ENCODE measurements at places on chromosomes 5 and 9.

DNA sequence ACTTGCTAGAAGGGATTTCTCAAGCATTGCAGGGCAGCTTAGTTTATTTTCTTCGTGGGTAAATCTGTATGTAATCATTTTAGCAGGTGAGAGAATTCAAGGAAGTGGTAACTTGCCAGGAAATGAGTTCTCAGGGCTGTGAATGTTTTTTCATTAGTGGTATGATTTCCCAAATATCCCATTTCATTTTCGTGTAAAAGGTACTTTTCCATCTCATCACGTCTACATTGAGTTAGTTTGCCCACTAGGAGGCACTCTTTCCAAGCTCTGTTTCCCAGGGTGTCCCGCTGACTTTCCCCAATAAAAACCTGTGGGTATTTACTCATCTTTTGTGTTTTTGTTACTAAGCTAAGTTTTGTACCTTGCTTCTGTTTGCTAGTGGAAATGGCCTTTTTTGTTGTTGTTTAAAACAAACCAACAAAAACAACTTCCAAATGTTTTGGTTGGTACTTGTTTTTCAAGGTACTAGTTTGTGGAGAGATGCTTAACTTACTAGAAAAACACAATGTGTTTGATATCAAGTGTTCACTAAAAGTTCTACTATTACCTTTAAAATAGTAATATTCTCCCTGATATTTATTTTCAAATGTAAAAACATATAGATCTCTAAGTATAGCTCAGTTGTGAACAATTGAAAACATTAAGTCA is 373.6 kb downstream of the ADGRV1 start:
- DNase-seq, result peak; percentile 76

GRCh38 chr9:27385606-27386322 is 88.8 kb upstream of the EQTN start:
- peak; percentile 40 for DNase-seq

- peak; percentile 37 for DNase-seq
Observed at GRCh38 chr5:131394128-131394527, 130.3 kb downstream of the CDC42SE2 start.

- DNase-seq, result no peak
Observed at GRCh38 chr9:8186560-8186959, 387.0 kb upstream of the DMAC1 start.

- peak; percentile 97 for DNase-seq
Observed at GRCh38 chr5:134511796-134512660, 13.4 kb upstream of the JADE2 start.

DNA sequence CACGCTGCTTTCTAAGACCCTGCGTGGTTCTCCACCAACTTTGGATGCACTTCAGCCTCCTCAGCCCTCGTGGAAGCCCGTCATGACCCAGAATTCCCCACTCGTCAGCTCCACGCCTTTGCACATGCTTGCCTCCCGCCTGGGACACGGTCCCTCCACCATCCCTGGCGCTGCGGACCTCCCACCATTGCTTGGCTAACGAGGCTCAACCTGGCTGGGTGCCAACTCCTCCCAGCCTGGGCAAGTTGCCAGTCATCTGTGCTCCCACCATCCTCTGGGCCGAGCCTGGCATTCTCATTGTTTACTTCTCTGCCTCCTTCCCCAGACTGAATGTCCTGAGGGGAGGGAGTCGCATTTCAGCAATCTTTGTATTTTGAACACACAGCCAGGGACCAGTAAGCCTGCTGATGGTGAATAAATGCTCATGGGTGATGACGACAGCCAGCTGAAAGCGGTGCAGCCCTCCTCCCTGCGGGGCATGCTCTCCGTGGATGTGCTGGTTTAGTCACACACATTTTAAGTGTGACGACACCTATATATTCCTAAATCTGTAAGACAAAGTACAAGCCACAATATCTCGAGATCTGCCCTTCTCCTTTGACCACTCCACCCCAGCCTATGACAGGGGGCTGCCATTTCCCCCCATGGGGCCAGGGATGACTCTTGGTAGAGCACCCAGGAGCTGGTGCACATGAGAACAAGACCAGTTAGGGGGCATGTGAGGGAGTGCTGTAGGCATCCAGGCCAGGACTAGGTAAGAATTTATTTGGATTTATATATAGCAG is 37.6 kb downstream of the ANKRD33B start:
- peak; percentile 81 for DNase-seq

- DNase-seq, result peak; percentile 80
Observed at GRCh38 chr5:114223866-114224265, 138.0 kb upstream of the KCNN2 start.

GRCh38 chr9:77495834-77496671 is 152.1 kb downstream of the GNA14 start:
- DNase-seq, result no peak

DNA sequence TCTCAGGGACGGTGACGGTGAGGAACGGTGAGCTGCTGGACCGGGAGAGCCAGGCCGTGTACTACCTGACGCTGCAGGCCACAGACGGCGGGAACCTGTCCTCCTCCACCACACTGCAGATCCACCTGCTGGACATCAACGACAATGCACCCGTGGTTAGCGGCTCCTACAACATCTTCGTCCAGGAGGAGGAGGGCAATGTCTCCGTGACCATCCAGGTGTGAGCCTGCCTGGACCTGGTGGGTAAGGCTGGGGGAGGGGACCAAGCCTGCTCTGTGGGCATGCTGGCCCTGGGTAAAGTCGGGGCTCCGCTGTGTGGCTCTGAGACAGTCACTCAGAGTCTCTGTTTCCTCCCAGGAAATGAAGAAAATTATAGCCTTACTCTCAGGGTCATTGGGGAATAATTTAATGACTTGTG is 29.3 kb downstream of the CDHR2 start:
- DNase-seq, result peak; percentile 94

- no peak for DNase-seq
Observed at GRCh38 chr9:2593744-2594143, 27.8 kb upstream of the VLDLR start.

DNA sequence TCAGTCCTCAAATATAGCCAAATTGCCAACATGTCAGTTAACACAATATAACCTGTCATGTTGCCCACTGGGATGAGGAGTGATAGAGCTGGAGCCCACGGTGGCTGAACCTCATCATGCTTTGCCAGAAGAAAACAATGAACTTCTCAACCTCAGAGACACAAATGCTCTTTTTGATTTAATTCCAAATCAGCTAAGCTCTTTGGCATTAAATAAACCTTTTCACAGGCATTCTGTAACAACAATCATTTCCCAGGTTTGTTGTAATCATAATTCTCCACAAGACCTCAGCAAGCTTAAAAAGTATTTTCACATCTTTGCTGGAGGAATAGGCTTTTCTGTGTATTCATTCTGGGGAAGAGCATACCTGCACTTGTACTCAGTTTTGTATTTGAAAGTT is 830.9 kb downstream of the MAT2B start:
- no peak for DNase-seq

DNA sequence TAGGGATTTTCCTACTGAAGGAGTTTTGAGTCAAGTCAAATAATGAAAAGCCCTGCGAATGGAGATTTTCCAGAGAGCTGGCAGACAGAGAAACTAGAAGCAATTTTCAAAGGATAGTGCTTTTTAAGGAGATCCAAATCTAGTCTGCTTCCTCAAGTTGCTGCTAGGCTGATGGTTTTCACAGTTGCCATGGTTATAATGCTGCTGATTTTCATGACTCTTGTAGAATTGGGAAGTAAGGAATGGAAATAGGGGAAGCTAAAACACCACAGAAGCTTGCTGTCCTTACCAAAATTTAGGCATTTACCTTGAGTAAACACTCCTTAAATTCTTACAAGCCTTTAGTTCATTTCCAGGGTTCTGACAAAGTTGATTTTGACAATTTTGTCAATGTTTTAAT is 30.1 kb upstream of the HAPLN1 start:
- DNase-seq, result no peak

- DNase-seq, result no peak
Observed at GRCh38 chr9:129762985-129763926, 10.4 kb upstream of the PTGES start.

DNA sequence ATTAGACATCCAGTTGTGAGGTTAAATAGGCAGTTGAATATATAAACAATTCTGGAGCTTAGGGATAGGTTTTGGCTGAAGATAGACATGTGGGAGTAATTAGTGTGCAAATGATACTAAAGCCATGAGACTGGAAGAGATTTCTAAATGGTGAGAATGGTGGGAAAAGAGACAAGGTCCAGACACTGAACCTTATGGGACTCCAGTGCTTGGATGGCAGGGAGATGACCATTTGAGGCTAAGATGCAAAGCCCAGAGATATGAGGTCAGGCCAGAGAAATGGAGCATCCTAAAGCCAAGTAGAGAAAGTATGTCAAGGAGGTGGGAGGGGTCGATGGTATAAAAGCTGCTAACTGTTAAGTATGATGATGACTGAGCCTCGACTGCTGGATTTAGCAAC is 115.6 kb downstream of the SEMA5A start:
- DNase-seq, result no peak

DNA sequence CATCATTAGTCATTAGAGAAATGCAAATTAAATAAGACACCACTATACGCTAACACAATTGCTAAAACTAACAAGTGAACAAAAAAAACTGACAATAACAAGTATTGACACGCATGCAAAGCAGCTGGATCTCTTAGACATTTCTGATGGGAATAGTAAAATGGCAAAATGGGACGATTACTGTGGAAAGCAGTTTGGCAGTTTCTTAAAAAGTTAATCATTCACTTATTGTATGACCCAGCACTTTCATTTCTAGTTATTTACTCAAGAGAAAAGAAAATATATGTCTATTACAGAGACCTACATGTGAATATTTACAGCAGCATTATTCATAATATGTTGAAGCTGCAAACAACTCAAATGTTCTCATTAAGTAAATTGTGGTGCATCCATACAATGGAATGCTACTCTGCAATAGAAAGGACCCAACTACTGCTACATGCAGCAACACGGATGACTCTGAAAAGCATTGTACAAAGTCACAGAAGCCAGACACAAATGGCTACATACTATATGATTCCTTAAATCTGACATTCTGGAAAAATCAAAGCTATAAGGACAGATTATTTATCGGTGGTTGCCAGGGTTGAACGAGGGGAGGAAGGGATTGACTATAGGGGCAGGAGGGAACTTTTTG is 96.8 kb upstream of the ITGA2 start:
- DNase-seq, result peak; percentile 67
